Activated CD4-positive, alpha-beta T cell treated with anti-CD3 and anti-CD28 coated beads, Interleukin-2, amount 10 ng/mL, durations not matched to agents 24 days and 14 days (primary cell): ENCODE measurements at places on chromosomes 1 and 21. TPM values are rescaled to one million over a fixed set of nuclear protein-coding genes. Genes with fewer than 3 reads are reported as not detected.

GRCh38 chr1:166691476-166691875 is 147.8 kb upstream of the POGK start:
- H3K27ac ChIP-seq: no peak overlapping the region
- no peaks in the 10 kb centered on the region for H3K4me1 ChIP-seq
- H3K27me3 ChIP-seq: peaks cover 1% of the 10 kb centered on the region
- no peaks in the 10 kb centered on the region for H3K36me3 ChIP-seq
- DNase-seq: no peak

DNA sequence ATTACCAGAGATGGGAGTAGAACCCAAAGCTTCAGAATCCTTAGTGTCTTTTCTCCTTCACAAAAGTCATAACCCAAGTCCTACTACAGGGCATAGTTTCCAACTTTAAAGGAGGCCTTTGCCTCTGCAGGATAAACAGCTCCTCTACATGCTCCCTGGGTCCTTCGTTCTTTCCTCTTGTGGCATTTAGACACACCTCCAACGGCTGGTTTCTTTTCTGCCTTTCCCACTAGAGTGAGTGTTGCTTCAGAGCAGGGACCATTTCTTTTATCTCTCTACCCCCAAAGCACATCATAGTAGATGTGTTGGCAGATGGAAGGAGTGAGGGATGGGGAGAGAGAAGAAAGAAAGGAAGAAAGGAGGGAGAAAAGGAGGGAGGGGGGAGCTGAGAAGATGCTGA is 144.7 kb upstream of the SPATA6 start:
- DNase-seq: no peak
- H3K27me3 ChIP-seq: peaks cover 8% of the 10 kb centered on the region
- no peak overlapping the region for H3K4me3 ChIP-seq
- no peaks in the 10 kb centered on the region for H3K36me3 ChIP-seq

DNA sequence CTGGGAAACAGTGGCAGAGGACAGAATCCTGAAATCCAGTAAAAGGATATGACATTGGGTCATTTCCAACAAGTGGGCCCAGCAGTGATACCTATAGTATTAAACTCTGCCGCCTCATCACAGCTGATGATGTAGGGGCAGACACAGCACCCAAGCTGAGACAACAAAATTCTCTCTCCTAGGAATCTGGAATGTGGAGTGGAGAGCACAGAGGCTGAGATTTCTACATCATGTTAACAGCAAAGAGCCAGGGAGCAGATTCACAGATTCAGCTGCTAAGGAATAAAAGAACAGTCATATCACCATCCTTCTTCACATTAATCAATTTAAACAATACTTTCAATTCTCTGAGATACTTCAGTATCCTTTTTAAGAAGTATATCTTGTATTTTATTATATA is 61.9 kb downstream of the CRP start:
- DNase-seq: no peak
- no peaks in the 10 kb centered on the region for H3K4me1 ChIP-seq

GRCh38 chr1:59673573-59674450 is 140.9 kb upstream of the HOOK1 start:
- no peaks in the 10 kb centered on the region for H3K27me3 ChIP-seq
- no peak for DNase-seq
- no peak overlapping the region for H3K4me3 ChIP-seq
- no peaks in the 10 kb centered on the region for H3K36me3 ChIP-seq
- H3K4me1 ChIP-seq: peaks cover 3% of the 10 kb centered on the region
- H3K27ac ChIP-seq: no peak overlapping the region

Gene TMEM125
- not detected in 2 replicates for total RNA-seq

Gene LRRC3
- 2.3 and 2.4 TPM in 2 replicates for total RNA-seq

Gene TNFRSF9
- total RNA-seq: 30.5 and 30.9 TPM in 2 replicates

Gene ANKRD35
- 0.40 TPM in 2 replicates for total RNA-seq

Gene FAM177B
- total RNA-seq: 0.47 TPM in 1 of 2 replicates, not detected in the other
